Stimulated activated CD4-positive, alpha-beta T cell treated with anti-CD3 and anti-CD28 coated beads, Interleukin-15, amount 100 ng/mL, for 48 hours (primary cell): ENCODE measurements at places on chromosomes 3 and 15.

DNA sequence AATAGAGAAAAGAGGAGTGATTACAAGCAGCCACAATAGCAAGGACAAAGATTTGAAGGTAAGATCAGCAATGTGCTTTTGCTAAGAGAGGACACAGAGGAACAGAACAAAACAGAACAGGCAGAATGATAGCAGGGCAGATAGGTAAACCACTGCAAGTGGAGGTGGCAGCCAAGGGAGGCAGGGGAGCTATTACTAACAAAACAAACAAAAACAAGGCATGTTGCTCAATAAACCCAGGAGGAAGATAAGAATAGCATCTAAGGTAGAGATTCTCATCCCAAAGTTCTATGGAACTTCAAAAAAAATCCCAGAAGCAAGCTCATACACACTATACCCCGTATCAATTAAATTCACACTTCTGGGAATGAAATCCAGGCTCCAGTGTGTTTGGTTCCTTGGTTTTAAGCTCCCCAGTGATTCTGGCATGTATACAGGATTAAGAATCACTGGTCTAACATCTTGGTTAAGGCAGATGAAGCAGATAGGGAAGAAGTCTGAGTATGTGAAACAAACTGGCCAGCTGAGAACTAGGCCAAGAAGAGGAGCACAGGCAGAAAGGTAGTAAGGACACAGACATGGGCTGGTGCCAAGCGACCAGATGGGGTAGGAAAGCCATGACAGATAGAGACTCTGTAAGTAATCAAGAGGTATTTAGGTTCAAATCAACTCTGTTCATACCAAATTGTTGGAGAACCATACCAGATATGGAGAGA lies 189.2 kb downstream of the DTWD1 start:
- no peak for DNase-seq

DNA sequence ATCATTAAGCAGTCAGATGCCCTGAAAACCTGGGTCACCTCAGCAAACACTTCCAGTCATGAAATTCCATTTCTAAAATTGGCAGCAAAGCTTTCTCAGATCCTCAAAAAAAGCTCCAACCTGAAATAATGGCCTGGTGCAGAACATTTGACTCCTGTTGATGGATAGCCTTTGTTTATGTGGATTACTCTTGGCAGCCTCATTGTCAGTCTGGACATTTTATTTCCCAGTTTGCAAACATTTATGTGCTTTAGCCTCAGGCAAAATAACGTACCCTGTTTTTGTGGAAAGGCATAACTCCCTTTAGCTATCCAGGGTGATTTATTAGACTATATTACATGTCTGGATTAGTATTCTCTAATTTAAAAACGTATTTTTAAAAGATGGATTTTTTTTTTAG lies 53.9 kb downstream of the PXYLP1 start:
- DNase-seq, result no peak

DNA sequence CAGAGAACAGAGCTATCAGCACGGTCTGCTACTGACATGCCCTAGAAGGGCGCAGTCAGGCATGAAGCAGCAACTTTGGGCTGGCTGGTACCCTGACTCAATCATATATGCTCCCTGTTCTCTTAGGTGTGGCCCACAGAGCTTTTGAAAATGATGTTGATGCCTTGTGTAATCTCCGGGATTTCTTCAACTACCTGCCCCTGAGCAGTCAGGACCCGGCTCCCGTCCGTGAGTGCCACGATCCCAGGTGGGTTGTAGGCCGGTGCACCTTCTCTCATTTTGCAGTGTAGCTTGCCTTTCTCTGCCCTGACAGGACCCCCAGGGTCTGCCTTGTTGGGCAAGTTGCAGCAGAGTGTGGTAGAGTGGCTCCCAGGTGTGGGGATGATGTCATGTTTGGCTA lies 47.7 kb downstream of the PCCB start:
- DNase-seq, result no peak

DNA sequence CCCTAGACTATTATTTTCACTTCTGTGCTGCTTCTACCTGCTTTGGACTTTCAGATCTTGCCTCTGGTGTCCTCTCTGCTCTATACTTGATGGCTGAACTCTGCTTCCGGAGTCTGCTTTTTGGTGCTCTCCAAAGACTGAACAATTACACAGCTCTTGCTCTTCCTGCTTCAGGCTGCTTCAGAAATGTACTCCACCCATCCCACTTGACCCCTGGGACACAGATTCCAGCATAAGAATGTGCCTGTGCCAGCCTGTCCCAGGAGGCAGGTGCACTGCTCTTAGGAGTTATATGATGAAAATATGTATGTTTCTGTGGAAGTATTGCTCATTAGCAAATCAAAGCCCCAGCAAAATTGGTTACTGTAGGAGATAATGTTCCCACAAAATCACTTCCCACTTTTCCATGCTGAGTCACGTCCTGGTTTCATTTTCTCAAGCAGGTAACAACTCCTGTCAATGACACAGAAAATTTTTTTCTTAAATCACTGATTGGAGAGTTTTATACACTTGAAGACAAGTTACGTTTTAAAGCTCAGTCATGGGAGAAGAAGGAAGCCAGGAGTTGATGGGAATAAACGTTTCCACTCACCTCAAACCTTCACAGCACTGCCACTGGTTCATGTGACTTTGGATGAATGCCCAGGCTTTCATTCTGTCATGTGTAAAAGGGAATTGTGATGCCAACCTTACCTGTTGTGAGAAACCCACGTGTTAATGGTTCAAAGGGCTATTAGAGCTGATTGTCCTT lies 239.4 kb upstream of the ZPLD1 start:
- no peak for DNase-seq

DNA sequence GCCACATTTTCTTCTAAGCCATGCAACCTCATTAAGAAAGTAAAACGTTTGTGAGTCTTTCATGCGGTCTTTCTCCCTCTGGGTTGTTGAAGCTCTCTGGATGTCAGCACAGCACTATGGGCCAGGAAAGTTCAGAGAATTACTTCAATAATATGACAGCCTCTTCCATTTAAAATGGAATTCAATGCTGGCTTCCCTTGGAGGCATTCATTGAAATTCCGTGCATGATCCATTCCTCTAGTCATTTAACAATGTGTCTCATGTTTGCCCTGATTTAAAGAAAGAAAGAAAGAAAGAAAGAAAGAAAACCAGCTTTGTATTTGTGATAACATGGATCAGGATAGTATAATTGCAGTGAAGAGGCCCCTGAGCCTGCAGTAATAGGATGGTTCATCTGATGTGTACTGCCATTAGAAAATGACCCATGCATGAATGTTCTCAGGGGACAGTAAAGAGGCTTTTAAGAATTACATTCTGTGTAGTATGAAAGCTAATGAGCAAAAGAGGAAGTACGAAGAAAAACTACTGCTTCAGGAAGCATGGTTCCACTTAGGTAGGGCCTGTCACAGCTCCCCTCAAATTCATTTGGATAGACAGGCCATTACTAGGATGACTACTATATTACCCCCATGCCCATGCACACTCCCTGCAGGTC lies 146.0 kb downstream of the ARPP21 start:
- no peak for DNase-seq

DNA sequence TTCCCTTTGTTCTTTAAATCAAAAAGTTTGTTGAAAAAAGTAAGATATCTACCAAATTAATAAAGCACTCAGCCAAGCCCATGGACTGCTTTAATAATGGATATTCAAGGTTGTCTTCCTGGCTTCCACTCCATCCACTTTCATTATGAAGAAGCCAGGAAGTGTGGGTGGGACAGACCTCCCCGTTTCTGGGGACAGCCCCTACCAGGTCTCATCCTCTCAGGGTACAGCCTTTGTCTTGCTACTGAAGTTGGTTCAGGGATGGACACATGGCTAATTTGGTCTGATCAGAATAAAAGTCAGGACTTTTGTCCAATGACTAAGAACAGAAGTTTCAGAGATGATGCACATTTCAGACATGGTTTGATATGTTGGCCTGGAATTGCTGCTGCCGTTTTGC lies 32.6 kb downstream of the CCNB2 start:
- DNase-seq, result no peak

DNA sequence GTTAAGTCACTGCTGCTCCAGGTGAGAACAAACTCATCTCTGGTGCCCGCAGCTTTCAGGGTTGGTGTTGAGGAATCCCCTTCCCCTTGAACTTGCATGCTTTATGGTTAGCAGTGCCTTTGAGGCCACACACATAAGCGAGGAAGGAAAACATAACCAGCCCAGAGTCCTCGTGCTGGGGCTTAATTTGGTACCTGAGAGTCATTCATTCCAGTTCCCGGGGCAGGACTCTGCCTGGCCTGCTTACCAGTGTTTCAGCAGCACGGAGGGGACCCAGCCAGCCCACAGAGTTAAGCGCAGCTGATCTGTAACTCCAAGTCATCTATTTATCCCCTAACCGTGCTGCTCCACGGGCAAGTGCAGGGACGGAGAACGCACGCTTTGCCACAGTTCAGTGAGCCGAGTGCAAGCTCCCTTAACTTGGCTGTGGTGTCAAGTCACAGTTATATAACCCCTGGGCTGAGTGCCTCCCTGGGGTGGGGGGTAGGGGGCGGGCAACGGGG lies 302.3 kb upstream of the ICE2 start:
- no peak for DNase-seq

DNA sequence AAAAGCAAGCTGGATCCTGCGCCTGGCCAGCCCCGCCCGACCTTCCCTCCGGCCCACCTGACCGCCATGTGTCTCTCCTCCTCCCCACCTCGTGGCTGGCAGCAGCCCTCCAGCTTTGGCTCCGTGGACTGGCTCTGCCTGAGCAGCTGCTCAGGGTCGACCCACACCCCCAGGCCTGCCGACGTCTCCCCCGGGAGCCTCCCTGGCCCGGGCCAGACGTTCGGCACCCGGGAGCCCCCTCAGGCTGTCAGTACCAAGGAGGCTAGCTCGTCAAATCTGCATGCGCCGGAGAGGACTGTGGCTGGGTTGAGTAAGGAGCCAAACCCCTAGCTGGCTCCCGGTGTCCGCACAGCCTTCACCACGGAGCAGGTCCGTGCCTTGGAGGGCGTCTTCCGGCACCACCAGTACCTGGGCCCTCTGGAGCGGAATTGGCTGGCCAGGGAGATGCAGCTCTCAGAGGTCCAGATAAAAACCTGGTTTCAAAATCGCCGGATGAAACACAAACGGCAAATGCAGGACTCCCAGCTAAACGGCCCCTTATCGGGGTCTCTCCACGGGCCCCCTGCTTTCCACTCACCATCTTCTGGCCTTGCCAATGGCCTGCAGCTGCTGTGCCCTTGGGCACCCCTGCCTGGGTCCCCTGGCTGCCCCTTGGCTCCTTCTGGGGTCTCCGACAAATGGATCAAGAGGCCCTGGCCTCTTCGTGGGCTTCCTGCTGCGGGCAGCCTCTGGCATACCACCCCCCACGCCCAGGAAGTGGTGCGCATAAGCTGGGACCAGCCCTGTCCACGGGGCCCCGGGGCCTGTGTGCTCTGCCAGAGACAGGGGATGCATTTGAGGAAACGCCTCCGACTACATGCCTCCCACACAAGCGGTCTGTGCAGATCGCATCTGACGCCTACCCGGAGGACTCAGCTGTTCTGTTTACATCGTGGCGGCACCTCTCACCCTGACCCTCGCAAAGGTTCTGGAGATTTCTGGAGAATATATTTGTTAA lies 345.0 kb downstream of the ZNF385D start:
- no peak for DNase-seq

DNA sequence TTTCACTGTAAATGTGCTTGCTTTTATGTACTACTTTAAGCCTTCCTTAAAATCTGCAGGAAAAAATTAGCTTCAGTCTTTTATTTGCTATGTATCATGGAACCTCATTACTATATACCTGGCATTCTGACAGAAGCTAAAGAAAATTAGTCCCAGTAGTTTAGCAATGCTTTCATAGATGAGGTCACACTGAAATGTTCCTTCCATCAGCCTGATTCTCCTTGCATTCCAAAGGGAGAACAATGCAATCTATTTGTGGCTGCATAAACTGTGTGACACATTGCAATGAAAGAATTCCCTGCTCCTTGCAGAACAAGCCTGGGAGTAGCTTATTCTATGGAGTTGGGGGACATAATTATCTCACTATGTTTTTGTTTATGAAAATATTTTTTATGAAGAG lies 691.5 kb upstream of the ARPP21 start:
- DNase-seq, result no peak

DNA sequence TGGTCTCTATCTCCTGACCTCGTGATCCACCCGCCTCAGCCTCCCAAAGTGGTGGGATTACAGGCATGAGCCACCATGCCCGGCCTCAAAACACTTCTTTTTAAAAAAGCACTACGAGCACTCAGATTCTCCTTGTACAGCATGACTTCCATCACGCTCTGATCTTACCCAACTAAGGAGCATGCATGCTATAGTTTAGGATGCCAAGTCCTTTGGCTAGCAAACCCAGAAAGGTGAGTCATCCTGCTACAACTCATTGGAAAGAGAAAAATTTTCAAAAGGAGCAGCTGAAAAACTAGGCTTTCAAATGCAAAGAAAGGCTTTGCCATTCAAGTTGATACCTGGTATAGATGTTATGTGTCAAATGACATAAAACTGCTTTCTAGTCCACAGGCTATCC lies 70.3 kb upstream of the PRICKLE2 start:
- no peak for DNase-seq

GRCh38 chr3:134249935-134250716 lies 533 bp downstream of the RYK start:
- no peak for DNase-seq

DNA sequence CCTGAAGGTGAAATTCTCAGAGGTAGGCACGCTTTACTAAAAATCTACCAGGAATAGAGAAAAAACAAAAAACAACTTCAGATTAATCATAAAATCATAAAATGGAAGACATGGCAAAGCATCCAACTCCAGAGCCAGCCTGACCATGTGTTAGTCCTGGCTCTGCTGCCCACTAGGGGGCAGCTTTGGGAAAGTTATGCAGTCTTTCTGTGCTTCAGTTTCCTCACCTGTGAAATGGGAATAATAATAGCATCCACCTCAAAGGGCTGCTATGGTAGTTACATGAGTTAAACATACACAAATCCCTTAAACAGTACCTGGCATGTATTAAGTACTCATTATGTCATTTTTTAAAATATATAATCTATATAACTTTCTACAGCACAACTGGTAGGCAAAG lies 52.3 kb downstream of the WNT5A start:
- DNase-seq, result no peak

DNA sequence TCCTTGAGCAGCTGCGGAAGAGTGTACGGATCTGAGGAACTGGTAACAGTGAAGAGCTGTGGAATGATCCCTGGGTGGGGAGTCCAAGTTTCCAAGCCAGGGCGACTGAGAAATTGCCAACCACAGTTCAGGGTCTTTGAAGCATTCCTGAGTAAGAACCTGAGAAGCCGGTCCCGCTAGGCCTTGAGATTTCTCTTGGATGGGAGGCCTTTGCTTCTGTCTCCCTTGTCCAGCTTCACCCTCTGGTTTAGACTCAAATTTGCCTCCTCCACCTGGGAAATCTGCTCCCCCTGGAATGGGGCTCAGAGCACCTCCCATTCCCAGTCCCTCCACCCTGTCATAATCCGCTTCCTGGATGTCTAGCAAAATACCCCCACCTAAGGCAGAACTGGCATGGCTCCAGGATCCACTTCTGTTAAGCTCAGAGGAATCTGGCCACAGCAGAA lies 127.7 kb upstream of the DLG1 start:
- no peak for DNase-seq
